Neural progenitor cell (in vitro differentiated cells): ENCODE measurements at places on chromosomes 1 and 21. TPM values are rescaled to one million over a fixed set of nuclear protein-coding genes. Genes with fewer than 3 reads are reported as not detected.

- no peaks in the 10 kb centered on the region for H3K27me3 ChIP-seq
- no peak overlapping the region for H3K27ac ChIP-seq
- H3K4me3 ChIP-seq: no peak overlapping the region
- no peaks in the 10 kb centered on the region for H3K4me1 ChIP-seq
- no peaks in the 10 kb centered on the region for H3K36me3 ChIP-seq
Measured at GRCh38 chr1:211541720-211542477, 37.1 kb downstream of the SLC30A1 start.

GRCh38 chr1:171841931-171842761, 848 bp downstream of the DNM3 start:
- no peak overlapping the region for H3K27ac ChIP-seq
- H3K4me3 ChIP-seq: peak overlapping the region; percentile 69
- peak; percentile 47 for DNase-seq
- peaks cover 44% of the 10 kb centered on the region for H3K27me3 ChIP-seq
- H3K4me1 ChIP-seq: no peaks in the 10 kb centered on the region

- DNase-seq: peak; percentile 66
- no peak overlapping the region for H3K4me3 ChIP-seq
- no peaks in the 10 kb centered on the region for H3K27me3 ChIP-seq
- H3K27ac ChIP-seq: peak overlapping the region; percentile 67
Measured at GRCh38 chr1:229579059-229579673, 20.7 kb upstream of the ABCB10 start.

DNA sequence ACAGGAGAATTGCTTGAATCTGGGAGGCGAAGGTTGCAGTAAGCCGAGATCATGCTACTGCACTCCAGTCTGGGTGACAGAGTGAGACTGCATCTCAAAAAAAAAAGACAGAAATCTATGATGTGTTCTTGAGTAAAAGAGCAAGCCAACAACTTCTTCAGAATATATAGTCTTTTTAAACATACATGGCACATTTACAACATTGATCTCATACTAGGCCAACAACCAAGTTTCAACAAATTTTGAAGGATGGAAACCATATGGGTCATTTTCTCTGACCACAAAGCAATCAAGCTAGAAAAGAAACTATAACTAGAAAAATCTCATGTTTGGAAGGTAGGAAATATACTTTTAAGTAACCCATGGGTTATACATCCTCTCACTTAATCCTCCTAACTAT, 38.3 kb downstream of the PAFAH2 start:
- H3K36me3 ChIP-seq: peaks cover 10% of the 10 kb centered on the region
- H3K4me3 ChIP-seq: no peak overlapping the region
- H3K4me1 ChIP-seq: no peaks in the 10 kb centered on the region
- H3K27ac ChIP-seq: no peak overlapping the region

- no peaks in the 10 kb centered on the region for H3K36me3 ChIP-seq
- H3K4me3 ChIP-seq: no peak overlapping the region
- no peaks in the 10 kb centered on the region for H3K4me1 ChIP-seq
Measured at GRCh38 chr1:36342426-36343185, 19.2 kb upstream of the EVA1B start.

- H3K27ac ChIP-seq: no peak overlapping the region
- H3K36me3 ChIP-seq: no peaks in the 10 kb centered on the region
- peaks cover 8% of the 10 kb centered on the region for H3K27me3 ChIP-seq
- no peak for DNase-seq
- H3K4me1 ChIP-seq: no peaks in the 10 kb centered on the region
- H3K4me3 ChIP-seq: no peak overlapping the region
Measured at GRCh38 chr1:169572187-169572586, 14.1 kb downstream of the F5 start.

GRCh38 chr1:92709738-92710137, 75.2 kb downstream of the EVI5 start:
- DNase-seq: no peak
- peaks cover 4% of the 10 kb centered on the region for H3K4me1 ChIP-seq
- no peak overlapping the region for H3K4me3 ChIP-seq

GRCh38 chr1:226678701-226679100, 60.4 kb downstream of the ITPKB start:
- no peak overlapping the region for H3K4me3 ChIP-seq
- H3K4me1 ChIP-seq: peaks cover 42% of the 10 kb centered on the region
- H3K36me3 ChIP-seq: no peaks in the 10 kb centered on the region
- H3K27me3 ChIP-seq: peaks cover 29% of the 10 kb centered on the region
- H3K27ac ChIP-seq: no peak overlapping the region

GRCh38 chr1:40668769-40669525, 3.5 kb upstream of the RIMS3 start:
- H3K4me1 ChIP-seq: peaks cover 6% of the 10 kb centered on the region
- H3K4me3 ChIP-seq: peak overlapping the region; percentile 40
- no peaks in the 10 kb centered on the region for H3K36me3 ChIP-seq
- DNase-seq: peak; percentile 79
- no peaks in the 10 kb centered on the region for H3K27me3 ChIP-seq

DNA sequence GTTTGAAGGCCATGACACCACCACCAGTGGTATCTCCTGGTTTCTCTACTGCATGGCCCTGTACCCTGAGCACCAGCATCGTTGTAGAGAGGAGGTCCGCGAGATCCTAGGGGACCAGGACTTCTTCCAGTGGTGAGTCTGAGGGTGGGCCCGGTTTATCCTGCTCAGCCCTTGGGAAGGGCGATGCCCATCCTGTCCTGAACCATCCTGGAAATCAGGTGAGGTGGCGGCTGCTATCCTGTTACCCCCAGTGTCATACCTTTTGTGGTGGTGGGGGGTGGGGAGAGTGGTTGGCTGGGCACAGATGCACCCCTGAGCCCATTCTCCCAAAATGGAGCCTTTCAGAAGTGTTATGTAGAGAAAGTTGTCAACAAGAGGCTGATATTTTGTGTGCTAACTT, 16.3 kb downstream of the CYP4B1 start:
- no peak for DNase-seq
- no peaks in the 10 kb centered on the region for H3K27me3 ChIP-seq
- H3K27ac ChIP-seq: no peak overlapping the region
- H3K36me3 ChIP-seq: no peaks in the 10 kb centered on the region
- no peak overlapping the region for H3K4me3 ChIP-seq

DNA sequence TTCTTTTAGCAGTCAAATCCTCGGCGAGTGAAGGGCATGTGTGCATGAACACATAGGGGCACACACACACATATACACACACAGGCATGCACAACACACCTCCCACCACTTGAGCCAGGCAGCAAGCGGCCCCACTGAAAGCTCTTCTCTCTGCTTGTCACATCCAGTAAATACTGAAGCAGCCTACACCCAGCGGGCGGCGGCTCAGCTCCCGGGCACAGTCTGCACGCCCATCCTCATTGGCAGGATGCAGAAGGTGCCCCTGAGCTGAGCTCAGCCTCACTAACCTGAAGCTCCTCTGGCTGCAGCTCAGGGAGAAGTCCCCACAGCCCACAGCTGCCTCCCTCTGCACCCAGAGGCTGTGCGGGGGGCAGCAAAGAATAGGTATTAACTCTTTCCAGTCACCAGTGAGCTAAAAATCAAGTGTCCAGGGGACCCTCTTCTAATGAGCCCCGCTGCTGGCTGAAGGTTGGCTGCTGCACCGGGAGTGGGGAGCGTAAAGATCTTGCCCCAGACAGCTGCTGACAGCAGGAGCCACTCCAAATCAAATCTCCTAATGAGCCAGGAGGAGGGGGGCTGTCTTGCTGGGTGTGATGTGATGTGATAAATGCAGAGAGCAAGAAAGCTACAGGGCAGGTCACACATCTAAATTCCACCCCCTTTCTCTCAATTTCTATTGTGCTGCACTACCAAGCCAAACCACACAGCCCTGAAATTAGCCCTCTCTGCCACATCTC, 12.5 kb downstream of the RGS8 start:
- H3K4me3 ChIP-seq: no peak overlapping the region
- DNase-seq: peak; percentile 45
- H3K36me3 ChIP-seq: no peaks in the 10 kb centered on the region
- H3K4me1 ChIP-seq: peaks cover 34% of the 10 kb centered on the region

GRCh38 chr1:207762622-207763021, 10.8 kb downstream of the CD46 start:
- no peak overlapping the region for H3K27ac ChIP-seq
- no peak for DNase-seq
- no peak overlapping the region for H3K4me3 ChIP-seq
- no peaks in the 10 kb centered on the region for H3K27me3 ChIP-seq
- H3K36me3 ChIP-seq: peaks cover 48% of the 10 kb centered on the region

DNA sequence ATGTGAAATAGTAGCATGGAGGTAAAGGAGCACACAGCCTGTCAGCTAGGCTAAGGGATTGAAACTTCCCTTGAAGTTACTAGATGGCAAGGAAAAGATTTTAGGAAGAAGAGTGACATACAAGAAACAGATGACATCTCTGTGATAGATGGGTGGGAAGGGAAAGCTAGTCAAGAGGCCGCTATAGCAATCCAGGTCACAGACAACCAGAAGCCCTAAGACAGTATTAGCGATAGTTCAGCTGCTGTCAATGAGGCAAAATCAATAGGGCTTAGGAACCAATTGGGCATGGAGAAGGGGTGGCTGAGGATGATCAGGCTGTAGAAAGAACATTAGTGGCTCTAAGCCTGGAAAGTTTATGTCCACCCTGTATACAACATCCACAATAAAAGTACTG, 111.1 kb downstream of the GLUL start:
- no peaks in the 10 kb centered on the region for H3K36me3 ChIP-seq
- H3K4me3 ChIP-seq: peak overlapping the region; percentile 15
- no peaks in the 10 kb centered on the region for H3K27me3 ChIP-seq
- peak overlapping the region; percentile 58 for H3K27ac ChIP-seq

GRCh38 chr1:180503280-180503862, 994 bp upstream of the ACBD6 start:
- H3K4me1 ChIP-seq: peaks cover 25% of the 10 kb centered on the region
- peak overlapping the region; percentile 66 for H3K4me3 ChIP-seq
- no peak overlapping the region for H3K27ac ChIP-seq
- peaks cover 8% of the 10 kb centered on the region for H3K27me3 ChIP-seq
- H3K36me3 ChIP-seq: no peaks in the 10 kb centered on the region
- DNase-seq: no peak

GRCh38 chr1:184472136-184472535, 85.3 kb downstream of the C1orf21 start:
- DNase-seq: no peak
- H3K27ac ChIP-seq: no peak overlapping the region
- H3K4me1 ChIP-seq: peaks cover 24% of the 10 kb centered on the region
- no peak overlapping the region for H3K4me3 ChIP-seq
- H3K27me3 ChIP-seq: no peaks in the 10 kb centered on the region

DNA sequence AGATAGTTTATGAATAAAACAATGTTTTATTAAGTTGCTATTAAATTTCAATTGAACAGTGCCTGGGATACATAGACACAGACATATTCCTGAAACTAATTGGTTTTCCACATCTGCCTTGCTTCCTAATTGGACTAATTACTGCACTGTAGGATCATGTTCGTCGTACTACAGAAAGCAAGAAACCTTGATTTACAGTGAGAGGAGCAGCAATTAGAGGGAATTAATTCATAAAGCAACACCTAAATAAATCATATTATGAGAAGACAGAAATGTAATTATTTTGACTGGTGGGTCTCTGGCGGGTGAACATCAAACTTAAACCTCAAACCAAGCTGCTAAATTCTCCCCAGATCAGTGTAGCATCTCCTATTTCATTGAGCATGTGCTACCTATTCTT, 124.6 kb upstream of the CAMK1G start:
- no peak overlapping the region for H3K27ac ChIP-seq
- DNase-seq: no peak
- peaks cover 16% of the 10 kb centered on the region for H3K4me1 ChIP-seq
- H3K4me3 ChIP-seq: no peak overlapping the region

DNA sequence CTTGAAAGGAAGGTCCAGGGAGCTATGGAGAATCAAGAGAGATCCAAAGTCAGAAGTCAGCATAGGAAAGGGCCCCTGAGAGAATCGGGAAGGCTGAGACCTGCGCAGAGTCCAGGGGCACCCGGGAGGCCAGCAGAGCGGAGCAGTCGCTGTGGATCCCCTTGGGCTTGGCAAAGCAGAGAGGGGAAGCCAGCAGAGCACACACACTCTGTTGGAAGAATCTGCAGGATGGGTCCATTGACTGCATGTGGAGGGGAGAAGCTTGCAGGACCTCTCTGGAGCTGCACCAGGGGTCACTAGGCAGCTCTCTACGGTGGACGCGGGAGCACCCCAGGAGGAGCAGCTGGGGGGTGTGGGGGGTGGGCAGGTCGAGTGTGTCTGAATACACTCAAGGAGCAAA, 6.4 kb downstream of the RIPK4 start:
- H3K36me3 ChIP-seq: no peaks in the 10 kb centered on the region
- DNase-seq: no peak
- H3K4me1 ChIP-seq: peaks cover 36% of the 10 kb centered on the region
- H3K27me3 ChIP-seq: peaks cover 56% of the 10 kb centered on the region
- no peak overlapping the region for H3K27ac ChIP-seq

The SPRR2A gene
- not detected in 2 replicates for total RNA-seq

The RIPPLY3 gene
- total RNA-seq: 2.8 and 4.3 TPM in 2 replicates

The CYP2J2 gene
- 0.07 and 0.19 TPM in 2 replicates for total RNA-seq

The FMO3 gene
- not detected in 2 replicates for total RNA-seq
